ENCODE measurements at places on chromosomes 2 and 18.

DNA sequence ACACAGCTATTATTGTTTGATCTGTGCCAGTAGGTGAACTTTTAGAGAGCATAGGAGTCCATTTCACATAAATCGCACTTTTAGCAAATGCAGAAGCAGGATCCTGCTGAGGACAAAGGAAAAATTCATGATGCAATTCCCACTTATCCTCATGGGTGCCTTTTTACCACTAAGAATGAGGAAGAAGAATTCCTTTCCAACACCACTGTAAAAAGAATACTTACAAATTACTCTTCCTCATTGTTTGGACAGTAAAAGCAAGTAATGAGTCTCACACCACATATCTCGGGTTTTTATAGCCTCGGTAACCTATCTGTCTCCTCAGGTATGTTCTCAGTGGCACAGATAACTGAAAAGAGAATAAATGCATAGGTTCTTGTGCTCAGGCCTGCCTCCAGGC is 238.5 kb downstream of the MTX2 start:
- no peak for DNase-seq

DNA sequence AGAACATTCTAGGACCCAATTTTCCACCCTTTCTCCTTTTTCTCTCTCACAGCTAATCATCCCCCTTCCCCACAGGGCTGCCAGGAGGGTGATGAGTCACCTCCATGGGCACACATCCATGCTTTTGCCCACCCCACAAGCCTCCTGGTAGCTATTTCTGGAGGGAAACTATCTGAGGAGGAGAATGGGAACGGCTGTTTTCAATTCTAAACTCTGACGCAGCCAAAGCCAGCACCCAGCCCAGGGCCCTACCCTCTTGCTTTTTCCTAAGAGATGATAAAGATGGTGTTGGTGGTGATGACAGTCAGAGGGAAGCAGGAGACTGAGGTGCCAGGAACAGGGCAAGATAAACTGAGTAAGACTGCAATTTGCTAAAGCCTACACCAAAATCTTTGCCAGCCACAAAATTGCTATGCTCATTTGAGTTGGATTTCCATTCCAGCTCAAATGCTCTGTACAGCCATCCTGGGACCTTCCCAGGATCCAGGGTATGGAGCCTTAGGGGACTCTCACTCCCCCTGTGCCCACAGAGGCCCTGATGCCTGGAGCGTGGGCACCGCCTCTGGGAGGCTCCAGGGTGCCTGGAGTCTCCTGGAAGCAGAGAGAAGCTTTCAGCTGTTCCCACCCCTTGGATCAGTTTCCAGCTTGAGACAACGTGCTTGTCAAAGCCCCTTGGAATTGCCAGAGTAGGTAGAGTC is 62.0 kb upstream of the FZD7 start:
- peak; percentile 39 for DNase-seq

DNA sequence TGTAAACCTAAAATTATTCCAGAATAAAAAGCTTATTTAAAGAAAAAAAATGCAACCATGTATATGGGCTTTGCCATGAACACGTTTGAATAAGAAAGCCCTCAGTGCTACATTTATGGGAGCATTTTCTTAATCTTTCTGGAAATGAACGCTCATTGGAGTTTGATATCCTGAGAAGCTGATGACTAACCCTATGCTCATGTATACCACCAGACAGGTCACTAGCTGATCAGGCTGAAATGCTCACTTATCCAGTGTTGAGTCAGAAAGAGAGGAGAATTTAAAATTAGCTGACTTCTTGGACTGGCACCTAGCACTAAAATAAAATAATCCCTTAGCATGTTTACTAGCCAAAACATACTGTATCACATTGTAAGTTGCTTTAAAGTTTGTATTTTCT is 254.9 kb upstream of the SIX3 start:
- no peak for DNase-seq

DNA sequence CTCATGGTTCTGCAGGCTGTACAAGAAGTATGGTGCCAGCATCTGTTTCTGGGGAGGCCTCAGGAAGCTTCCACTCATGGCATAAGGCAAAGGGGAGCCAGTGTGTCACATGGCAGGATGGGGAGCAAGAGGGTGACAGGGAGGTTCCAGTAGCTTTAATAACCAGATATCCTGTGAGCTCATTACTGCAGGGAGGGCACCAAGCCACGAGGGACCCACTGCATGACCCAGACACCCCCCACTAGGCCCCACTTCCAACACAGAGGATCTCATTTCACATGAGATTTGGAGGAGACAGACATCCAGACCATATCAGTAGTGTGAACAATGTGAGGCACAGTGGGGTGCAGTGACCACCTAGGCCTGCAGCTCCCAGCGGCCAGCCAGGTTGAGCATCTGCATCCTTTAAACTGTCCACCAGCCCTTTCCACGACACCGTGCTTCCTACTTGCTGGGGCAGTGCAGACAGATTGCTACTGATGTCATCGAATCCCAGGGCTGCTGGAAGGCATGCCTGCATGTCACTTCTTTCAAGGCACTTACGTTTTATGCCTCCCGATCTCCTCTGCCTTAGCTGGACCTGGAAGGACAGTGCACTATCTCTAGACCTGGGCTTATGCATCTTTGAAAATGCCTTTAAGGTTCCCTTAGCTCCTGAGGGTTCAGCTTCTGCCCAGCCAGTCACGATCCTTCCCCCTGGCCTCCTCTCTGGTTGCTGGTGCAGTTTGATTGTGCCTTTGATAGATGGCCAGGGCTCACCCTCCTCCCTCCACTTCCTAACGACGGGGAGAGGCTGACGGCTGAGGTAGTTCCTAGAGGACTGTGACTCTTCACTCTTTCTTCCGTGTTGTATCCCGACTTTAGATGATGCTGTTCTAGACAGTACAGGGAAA is 174.3 kb downstream of the FAM210A start:
- peak; percentile 51 for DNase-seq

DNA sequence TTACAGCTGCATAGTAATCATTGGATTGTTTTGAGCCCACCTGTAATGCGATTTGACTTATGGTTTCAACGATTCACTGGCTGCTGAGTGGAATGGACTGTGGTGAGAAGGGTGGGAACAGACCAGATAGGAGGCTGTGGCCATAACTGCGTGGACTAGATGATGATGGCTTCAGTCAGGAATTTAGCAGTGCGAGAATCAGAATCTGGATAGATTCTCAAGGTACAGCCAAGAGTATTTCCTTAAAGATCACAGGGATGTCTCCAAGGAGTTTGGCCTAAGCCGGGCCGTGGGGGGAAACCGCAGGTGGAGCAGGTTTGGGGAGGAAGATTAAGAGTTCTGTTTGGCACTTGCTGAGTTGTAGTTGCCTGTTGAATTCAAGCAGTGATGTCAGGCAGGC is 44.0 kb upstream of the CHMP1B start:
- no peak for DNase-seq

- DNase-seq = peak; percentile 39
Measured at GRCh38 chr2:28413152-28413898, 20.7 kb downstream of the FOSL2 start.

- DNase-seq = no peak
Measured at GRCh38 chr2:64535024-64535423, 10.9 kb downstream of the AFTPH start.

DNA sequence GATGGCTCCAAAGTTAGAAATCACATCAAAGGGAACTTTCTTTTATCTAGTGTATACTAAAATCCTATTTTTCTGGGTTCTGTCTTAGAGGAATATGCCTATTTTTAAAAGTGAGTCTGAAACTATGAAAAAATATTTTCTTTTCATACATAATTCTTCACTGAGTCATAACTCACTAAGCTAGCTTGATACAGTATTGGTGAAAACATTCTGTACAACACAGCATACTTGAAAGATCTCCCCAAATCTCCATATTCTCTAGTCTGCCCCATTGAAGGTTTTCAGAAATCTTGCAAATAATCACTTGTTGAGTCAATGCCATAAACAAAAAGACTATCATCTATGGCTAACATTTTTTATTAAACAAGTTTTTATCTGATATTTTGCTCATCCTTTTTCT is 44.5 kb downstream of the COL3A1 start:
- no peak for DNase-seq

- no peak for DNase-seq
Measured at GRCh38 chr2:158497486-158497885, 40.7 kb downstream of the PKP4 start.

DNA sequence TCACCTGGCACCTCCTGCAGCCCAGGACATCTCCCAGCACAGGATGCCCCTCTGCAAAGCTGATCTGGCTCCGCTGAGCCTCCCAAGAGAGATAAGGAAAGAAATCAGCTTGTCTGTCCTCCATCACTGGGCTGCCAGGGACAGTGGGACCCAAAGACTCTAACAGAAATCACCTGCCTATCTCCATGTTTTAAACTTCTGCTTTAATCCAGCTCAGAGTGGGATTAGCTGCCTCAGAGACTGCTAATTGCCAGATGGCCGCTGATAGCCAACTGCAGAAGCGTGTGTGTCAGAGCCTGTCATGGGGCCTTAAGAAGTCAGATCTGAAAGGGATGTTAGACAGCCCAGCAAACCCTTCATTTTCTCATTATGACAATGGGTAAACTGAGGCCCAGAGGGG is 389.4 kb upstream of the KLHL29 start:
- DNase-seq = no peak

GRCh38 chr18:10516078-10516477 is 9.7 kb upstream of the NAPG start:
- DNase-seq = no peak

DNA sequence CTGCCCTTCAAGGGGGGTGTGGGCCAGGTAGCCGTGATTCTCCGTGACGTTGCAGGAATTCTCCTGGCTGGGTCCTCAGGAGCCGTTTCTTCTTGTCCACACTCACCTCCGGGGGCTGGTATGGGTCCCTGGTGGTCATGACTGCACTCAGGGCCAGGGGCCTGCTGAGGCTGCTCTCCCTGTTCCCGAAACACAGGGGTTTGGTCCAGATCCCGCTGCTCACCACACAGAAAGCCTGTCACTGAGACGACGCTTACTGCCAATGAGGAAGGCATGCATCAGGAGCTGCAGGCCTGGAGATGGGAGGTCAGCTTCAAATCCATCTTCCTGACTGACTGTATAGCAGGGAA is 160.7 kb downstream of the RTP5 start:
- no peak for DNase-seq

- DNase-seq = no peak
Measured at GRCh38 chr2:132656266-132656975, 13.6 kb downstream of the LYPD1 start.

GRCh38 chr18:31386741-31387140 is 10.2 kb downstream of the DSG4 start:
- DNase-seq = no peak

DNA sequence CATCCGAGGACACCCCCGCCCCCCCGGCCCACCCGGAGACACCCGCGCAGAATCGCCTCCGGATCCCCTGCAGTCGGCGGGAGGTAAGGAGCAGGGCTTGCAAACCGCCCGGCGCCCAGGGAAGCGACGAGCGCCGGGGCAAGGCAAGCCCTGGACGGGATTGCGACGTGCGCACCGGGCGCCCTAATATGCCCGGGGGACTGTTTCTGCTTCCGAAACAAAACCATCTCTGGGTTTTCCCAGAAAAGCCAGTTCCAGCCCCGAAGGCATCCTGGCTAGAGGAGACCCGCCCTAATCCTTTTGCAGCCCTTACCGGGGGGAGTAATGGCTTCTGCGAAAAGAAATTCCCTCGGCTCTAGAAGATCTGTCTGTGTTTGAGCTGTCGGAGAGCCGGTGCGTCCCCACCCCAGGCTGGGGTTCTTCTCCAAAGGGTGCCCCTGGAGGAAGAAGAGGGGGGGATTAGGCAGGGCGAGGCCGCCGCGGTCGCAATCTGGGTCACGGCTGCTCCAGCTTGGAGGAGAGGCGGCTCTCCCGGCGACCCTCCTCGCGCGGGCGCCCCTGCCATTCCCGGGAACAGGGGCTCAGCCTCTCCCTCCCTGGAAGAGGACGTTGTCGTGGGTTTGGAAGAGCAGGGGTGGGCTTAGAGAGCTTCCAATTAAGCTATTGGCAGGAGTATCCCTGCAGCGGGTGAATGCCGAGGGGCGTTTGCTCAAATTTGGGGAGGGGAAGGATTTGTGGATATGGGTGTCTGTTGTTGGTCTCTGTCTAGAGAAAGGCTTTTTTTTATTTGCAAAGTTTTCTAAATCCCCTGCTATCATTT is 521 bp downstream of the MYCN start:
- peak; percentile 48 for DNase-seq

DNA sequence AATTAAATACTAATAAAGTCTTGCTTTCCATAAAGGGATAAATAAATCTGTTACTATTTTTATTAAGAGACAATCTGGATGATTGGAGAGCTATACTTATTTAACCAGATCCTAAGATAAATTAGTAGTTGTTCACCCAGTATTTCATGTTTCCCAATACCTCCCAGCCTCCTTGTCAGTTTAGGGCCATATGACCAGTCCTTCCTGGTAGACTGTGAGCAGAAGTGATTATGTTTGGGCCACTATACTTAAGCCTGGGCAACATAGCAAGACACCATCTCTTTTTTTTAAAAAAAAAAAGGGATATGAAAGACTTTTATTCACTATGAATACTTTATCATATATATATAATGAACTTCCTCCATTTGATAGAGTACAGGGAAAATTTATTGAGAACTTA is 48.8 kb upstream of the PPM1B start:
- peak; percentile 30 for DNase-seq

All from common myeloid progenitor, CD34-positive (primary cell).